ENCODE measurements at places on chromosomes 6 and 20. TPM values are rescaled to one million over a fixed set of nuclear protein-coding genes. Genes with fewer than 3 reads are reported as not detected.

FAM229B gene
- 9.0 TPM for total RNA-seq

- no peaks in the 10 kb centered on the region for H3K36me3 ChIP-seq
- H3K27me3 ChIP-seq: peaks cover 73% of the 10 kb centered on the region
- DNase-seq: peak; percentile 91
- H3K27ac ChIP-seq: no peak overlapping the region
These were observed 2.0 kb upstream of the FOXC1 start for GRCh38 chr6:1607516-1608221.

- H3K4me1 ChIP-seq: no peaks in the 10 kb centered on the region
- no peaks in the 10 kb centered on the region for H3K27me3 ChIP-seq
- H3K27ac ChIP-seq: no peak overlapping the region
- no peaks in the 10 kb centered on the region for H3K36me3 ChIP-seq
These were observed 96.3 kb downstream of the PHF3 start for GRCh38 chr6:63731930-63732329.

DNA sequence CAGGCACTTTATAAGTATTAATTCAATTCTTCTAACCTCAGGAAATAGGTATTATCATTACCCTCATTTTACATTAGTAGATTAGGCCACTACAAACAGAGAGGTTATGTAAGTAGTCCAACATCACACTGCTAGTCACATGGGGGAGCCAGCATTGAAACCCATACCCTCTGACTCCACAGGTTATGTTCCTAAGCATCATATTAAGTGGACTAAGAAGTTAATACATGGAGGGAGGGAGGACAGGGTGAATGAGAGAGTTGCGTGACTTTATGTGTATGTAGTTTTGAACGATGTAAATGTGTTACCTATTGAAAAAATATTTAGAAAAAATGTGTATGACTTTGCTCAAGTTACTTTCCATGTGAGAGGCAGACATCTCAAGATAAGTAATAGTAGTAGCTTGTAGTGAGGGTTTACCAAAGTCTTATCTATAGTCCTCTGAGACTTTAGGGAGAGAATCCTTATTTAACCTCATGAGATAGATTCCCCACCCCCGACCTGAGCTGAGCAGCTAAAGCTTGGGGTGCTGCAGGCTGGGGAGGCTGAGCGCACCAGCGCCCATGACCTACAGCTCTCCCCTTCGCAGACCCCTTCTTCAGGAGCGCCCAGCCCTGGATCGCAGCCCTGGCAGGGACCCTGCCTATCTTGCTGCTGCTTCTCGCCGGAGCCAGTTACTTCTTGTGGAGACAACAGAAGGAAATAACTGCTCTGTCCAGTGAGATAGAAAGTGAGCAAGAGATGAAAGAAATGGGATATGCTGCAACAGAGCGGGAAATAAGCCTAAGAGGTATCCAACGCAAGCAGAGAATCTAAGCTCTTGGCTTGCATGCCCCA, 7.5 kb downstream of the BTN3A2 start:
- no peak for DNase-seq
- no peak overlapping the region for H3K27ac ChIP-seq
- H3K27me3 ChIP-seq: no peaks in the 10 kb centered on the region
- H3K4me1 ChIP-seq: no peaks in the 10 kb centered on the region

TFAP2B gene
- total RNA-seq: not detected

GRCh38 chr6:7543789-7544424, 2.4 kb downstream of the DSP start:
- H3K36me3 ChIP-seq: no peaks in the 10 kb centered on the region
- no peak for DNase-seq
- H3K4me1 ChIP-seq: peaks cover 3% of the 10 kb centered on the region
- peak overlapping the region; percentile 97 for H3K4me3 ChIP-seq

CAPN11 gene
- total RNA-seq: 0.29 TPM

MLIP gene
- total RNA-seq: not detected

GRCh38 chr6:24883618-24884017, 52.1 kb downstream of the RIPOR2 start:
- no peak overlapping the region for H3K27ac ChIP-seq
- peaks cover 3% of the 10 kb centered on the region for H3K36me3 ChIP-seq
- no peak overlapping the region for H3K4me3 ChIP-seq
- DNase-seq: no peak
- peaks cover 10% of the 10 kb centered on the region for H3K4me1 ChIP-seq

RNF144B gene
- 2.3 TPM for total RNA-seq

DNA sequence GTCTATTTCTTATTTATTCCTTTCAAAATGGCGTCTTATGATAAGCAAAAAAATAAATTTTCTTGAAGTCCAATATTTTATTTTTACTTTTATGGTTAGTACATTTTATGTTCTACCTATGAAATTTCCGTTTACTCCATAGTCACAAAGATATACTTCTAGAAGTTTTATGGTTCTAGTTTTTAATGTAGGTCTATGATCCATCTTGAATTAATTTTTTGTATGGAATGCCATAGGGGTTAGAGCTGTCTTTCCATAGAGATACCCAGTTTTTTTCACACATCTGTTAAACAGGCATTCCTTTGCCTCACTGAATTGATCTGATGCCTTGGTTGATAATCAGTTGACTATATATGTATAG, 24.9 kb upstream of the ASIP start:
- no peaks in the 10 kb centered on the region for H3K27me3 ChIP-seq
- H3K27ac ChIP-seq: no peak overlapping the region
- DNase-seq: no peak

DNA sequence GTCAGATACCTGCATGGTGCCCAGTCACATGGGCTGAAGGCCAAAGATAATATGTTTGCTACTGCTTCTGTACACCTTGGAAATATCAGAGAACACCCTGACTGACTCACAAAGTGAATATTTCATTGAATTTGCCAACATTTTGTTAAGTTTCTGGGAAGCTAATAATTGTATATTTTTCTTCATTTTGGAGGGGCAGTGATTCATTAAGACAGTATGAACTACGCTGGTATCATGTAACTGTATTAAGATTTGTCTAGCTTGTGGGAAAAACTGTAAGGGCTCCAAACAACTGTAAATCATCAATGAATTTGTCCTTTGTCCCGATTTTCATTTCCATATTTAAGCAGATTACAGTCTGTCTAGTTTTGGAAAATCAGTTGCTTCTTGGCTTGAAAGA, 102.3 kb upstream of the CCN2 start:
- no peak overlapping the region for H3K4me3 ChIP-seq
- DNase-seq: no peak
- H3K36me3 ChIP-seq: peaks cover 10% of the 10 kb centered on the region
- no peak overlapping the region for H3K27ac ChIP-seq

TPBG gene
- 19.0 TPM for total RNA-seq

FOXQ1 gene
- 0.15 TPM for total RNA-seq

DNA sequence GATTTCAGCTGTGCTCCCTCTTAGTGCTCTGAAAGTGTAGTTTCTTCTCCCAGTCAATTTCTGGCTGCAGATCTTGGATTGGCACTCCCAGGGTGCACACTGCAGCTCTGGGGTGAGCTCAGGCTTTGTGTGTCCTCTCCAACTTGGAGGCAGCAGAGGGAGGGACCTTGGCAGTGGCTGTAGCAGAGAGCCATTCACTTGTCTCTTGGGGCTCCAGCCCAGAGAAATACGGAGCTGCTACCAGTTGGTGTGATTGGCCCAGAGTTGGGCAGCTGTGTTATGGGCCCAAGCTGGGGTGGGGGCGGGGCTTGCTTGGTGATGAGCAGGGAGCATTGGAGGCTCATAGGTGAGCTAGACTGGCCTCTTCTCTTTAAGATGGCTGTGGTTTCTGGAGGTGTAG, 65.9 kb downstream of the KLHL32 start:
- no peak overlapping the region for H3K27ac ChIP-seq
- H3K4me1 ChIP-seq: no peaks in the 10 kb centered on the region
- no peak overlapping the region for H3K4me3 ChIP-seq

GRCh38 chr20:59207742-59208357, 44.2 kb downstream of the ZNF831 start:
- peaks cover 8% of the 10 kb centered on the region for H3K4me1 ChIP-seq
- peaks cover 2% of the 10 kb centered on the region for H3K27me3 ChIP-seq
- H3K36me3 ChIP-seq: no peaks in the 10 kb centered on the region
- no peak overlapping the region for H3K27ac ChIP-seq
- peak; percentile 88 for DNase-seq

GRCh38 chr6:156873654-156874380, 96.6 kb downstream of the ARID1B start:
- H3K4me1 ChIP-seq: peaks cover 3% of the 10 kb centered on the region
- H3K27ac ChIP-seq: no peak overlapping the region
- no peaks in the 10 kb centered on the region for H3K27me3 ChIP-seq
- H3K4me3 ChIP-seq: no peak overlapping the region
- peaks cover 3% of the 10 kb centered on the region for H3K36me3 ChIP-seq

MUC22 gene
- not detected for total RNA-seq

HUS1B gene
- total RNA-seq: 0.96 TPM

DNA sequence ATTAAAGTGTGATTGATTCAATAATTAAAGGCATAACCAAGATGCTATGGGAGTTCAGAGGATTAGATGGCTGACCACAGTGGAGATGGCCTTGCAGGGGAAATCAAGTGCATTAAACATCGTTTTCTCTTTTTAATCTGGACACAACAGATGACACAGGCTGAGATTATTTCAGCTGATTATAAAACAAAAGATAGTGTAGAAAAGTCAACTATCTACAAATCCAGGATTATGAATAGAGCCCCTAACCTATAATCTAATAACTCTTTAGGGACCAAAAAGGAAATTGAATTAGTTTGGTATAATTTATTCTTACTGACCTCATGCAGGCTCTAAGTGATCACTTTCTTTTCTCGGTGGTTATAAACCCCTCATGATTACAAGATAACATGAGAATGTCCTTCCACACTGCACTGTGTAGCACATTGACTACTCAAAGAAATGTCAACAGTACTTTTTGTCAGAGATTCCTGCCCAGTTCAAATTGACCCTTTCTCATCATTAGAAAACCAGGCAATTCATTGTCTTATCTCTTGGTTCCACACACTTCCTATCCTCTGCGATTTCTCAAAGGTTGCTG, 122.1 kb downstream of the PKHD1 start:
- H3K27ac ChIP-seq: no peak overlapping the region
- no peaks in the 10 kb centered on the region for H3K36me3 ChIP-seq
- no peak overlapping the region for H3K4me3 ChIP-seq
- H3K27me3 ChIP-seq: no peaks in the 10 kb centered on the region

DNA sequence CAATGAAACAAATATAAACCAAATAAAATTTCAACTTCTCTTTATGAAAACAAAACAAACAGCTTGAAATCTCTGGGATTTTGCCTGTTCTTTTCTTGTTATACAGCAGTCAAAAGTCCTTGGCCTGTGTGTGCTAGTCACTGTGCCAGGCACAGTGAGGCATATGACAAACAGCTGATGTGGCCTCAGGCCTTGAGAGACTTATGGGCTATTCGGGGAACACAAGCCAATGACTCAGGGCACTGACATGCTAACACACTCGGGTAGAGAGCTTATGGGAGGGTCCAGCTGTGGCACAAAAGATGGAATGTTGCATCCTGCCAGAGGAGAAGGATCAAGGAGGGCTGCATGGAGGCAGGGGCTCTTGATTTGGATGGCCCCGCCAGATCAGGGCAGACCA, 95.4 kb upstream of the NKX2-2 start:
- H3K4me1 ChIP-seq: no peaks in the 10 kb centered on the region
- DNase-seq: no peak
- no peak overlapping the region for H3K4me3 ChIP-seq
- no peaks in the 10 kb centered on the region for H3K27me3 ChIP-seq

DNA sequence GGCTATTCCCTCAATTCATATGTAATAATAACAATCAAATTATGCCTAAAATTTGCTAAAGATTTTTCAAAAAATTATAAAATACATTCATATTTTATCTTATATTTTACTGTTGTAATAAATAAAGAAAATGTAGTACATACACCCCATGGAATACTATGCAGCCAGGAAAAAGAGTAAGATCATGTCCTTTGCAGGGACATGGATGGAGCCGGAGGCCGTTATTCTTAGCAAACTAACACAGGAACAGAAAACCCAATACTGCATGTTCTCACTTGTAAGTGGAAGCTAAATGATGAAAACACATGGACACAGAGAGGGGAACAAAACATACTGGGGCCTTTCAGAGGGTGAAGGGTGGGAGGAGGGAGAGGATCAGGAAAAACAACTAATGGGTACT, 584.2 kb upstream of the MMS22L start:
- H3K27ac ChIP-seq: no peak overlapping the region
- H3K36me3 ChIP-seq: peaks cover 22% of the 10 kb centered on the region
- DNase-seq: no peak
- H3K27me3 ChIP-seq: no peaks in the 10 kb centered on the region
- H3K4me3 ChIP-seq: no peak overlapping the region
- no peaks in the 10 kb centered on the region for H3K4me1 ChIP-seq

- peaks cover 3% of the 10 kb centered on the region for H3K4me1 ChIP-seq
- H3K27ac ChIP-seq: no peak overlapping the region
- H3K27me3 ChIP-seq: no peaks in the 10 kb centered on the region
- no peaks in the 10 kb centered on the region for H3K36me3 ChIP-seq
- no peak overlapping the region for H3K4me3 ChIP-seq
- no peak for DNase-seq
These were observed 31.4 kb upstream of the CEP162 start for GRCh38 chr6:84258866-84259265.

GRCh38 chr6:167111597-167111996, 11.3 kb upstream of the CCR6 start:
- H3K27me3 ChIP-seq: no peaks in the 10 kb centered on the region
- H3K4me1 ChIP-seq: no peaks in the 10 kb centered on the region
- no peak for DNase-seq

- no peak overlapping the region for H3K27ac ChIP-seq
- H3K27me3 ChIP-seq: no peaks in the 10 kb centered on the region
- no peak overlapping the region for H3K4me3 ChIP-seq
- H3K36me3 ChIP-seq: no peaks in the 10 kb centered on the region
These were observed 89.4 kb downstream of the LINC00237 start for GRCh38 chr20:21016751-21017150.

BNIP5 gene
- not detected for total RNA-seq

DNA sequence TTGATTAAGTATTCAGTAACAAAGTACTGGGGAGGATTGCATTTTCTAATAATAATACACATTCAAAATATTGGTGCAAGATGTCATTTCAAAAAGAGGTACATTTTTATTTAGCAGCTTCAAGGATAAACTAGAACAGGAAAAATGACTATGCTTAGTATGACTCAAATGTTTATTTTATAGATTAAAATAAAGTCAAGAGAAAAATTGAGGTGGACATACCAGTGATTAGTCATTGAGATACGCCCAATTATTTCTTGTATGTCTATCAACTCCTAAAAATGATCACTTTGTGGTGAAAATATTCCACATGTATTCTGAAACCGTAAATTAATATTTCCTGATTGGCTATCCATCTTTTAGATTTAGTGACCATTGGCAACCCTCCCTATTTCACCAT, 96.7 kb downstream of the PHF3 start:
- no peaks in the 10 kb centered on the region for H3K4me1 ChIP-seq
- H3K27me3 ChIP-seq: no peaks in the 10 kb centered on the region
- DNase-seq: no peak
- no peak overlapping the region for H3K27ac ChIP-seq

ABHD16B gene
- not detected for total RNA-seq

GRCh38 chr20:18847226-18847755, 33.7 kb downstream of the SCP2D1 start:
- no peak overlapping the region for H3K4me3 ChIP-seq
- H3K36me3 ChIP-seq: no peaks in the 10 kb centered on the region
- H3K27ac ChIP-seq: no peak overlapping the region
- no peaks in the 10 kb centered on the region for H3K4me1 ChIP-seq

HLA-DOA gene
- total RNA-seq: 15.6 TPM

ZNF311 gene
- total RNA-seq: 0.68 TPM

- no peak overlapping the region for H3K27ac ChIP-seq
- H3K27me3 ChIP-seq: no peaks in the 10 kb centered on the region
- no peak for DNase-seq
- no peaks in the 10 kb centered on the region for H3K4me1 ChIP-seq
These were observed 925 bp downstream of the FHL5 start for GRCh38 chr6:96563853-96564252.

CRISP3 gene
- not detected for total RNA-seq

- H3K27ac ChIP-seq: no peak overlapping the region
- no peak overlapping the region for H3K4me3 ChIP-seq
- peaks cover 12% of the 10 kb centered on the region for H3K4me1 ChIP-seq
- DNase-seq: no peak
These were observed 4.7 kb upstream of the MICAL1 start for GRCh38 chr6:109460161-109460829.

RFX6 gene
- total RNA-seq: not detected

All from H9 (cell line).